Adrenal gland (tissue), 19 donors: ENCODE measurements at places on chromosomes 11 and 22. TPM values are rescaled to one million over a fixed set of nuclear protein-coding genes. Genes with fewer than 3 reads are reported as not detected.

The TNNT3 gene
- polyA plus RNA-seq = 10.6 TPM

The GAS2L1 gene
- 33.1 TPM for polyA plus RNA-seq

The GGTLC3 gene
- polyA plus RNA-seq = 0.32 TPM

The AMOTL1 gene
- polyA plus RNA-seq = 3.0 TPM

The OR4D5 gene
- polyA plus RNA-seq = not detected

The SMTN gene
- 4.6 TPM for polyA plus RNA-seq

The ZNF215 gene
- polyA plus RNA-seq = 0.34 TPM

The SGSM1 gene
- polyA plus RNA-seq = 3.4 TPM

The PAFAH1B2 gene
- 85.8 TPM for polyA plus RNA-seq

The KRTAP5-10 gene
- 0.27 TPM for polyA plus RNA-seq

The APOL6 gene
- polyA plus RNA-seq = 6.5 TPM

The VSIG10L2 gene
- polyA plus RNA-seq = 0.44 TPM

The SWAP70 gene
- 8.8 TPM for polyA plus RNA-seq

The PARVB gene
- polyA plus RNA-seq = 42.5 TPM
